ENCODE measurements at places on chromosomes 11 and 22.

DNA sequence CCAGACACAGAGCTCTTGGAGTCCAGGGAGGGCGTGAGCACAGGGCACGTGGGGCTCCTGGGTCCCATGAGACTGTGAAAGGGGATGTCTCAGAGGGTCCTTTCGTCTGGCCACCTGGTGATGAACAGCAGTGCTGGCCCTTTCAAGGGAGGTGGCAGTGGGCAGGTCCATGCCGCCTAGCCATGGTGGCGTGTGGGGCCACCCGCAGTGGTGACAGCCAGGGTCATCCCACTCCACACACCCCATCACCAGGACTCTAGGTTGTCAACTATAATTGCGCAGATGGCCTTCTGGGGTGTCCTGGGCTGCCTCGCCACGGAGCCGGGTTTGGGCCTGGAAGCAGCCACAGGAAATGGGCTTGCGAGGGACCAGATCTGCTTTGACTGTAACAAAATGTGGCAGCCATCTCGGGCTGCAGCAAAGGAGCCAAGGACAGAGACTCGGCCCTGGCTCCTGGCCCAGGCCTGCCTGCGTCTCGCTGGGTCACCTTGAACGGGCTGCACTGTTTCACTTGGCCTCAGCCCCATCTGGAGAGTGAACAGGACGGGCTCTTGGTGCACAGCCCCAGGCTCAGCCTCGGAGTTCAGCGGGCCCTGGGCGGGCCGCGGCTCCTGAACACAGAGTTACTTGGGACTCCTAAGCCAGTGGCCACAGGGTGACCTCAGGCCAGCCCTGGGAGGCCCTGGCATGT, 1350.5 kb downstream of the BRD1 start:
- DNase-seq = no peak

GRCh38 chr22:17931400-17931825, 92.9 kb downstream of the MICAL3 start:
- no peak for DNase-seq

DNA sequence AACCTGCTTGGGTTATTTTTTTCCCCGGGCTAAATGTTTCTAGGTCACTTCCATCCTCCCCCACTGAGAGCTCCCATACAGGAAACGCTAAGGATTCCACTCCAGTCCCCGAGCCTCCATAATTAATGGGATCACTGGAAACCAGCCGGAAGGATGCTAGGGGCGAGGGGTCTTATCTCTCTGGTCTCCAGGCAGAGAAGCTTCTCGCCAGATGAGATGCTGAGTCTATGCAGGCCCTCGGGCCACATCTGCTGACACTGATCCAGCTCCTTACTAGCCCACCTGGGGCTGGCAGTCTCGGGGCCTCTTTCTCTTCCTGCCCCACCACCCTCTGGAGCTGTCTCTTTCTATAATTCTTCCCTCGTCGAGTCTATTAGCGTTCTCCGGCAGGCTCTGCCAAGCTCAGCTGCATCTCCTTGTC, 125.9 kb upstream of the SYT13 start:
- no peak for DNase-seq

DNA sequence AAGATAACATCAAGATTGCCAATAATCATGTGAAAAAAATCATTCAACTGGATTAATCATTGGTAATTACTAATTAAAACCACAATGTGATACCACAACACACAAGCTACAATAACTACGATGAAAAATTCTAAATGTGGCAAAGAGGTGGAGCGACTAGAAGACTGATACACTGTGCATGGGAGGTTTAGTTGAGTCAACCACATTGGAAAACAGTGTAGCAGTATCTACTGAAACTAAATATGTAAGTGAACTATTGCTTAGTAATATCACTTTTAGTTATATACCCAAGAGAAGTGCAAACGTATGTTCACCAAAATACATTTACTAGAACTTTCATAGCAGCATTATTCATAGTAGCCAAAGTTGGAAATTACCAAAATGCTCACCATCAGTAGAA, 359.9 kb downstream of the ETS1 start:
- no peak for DNase-seq

GRCh38 chr11:111407652-111408051, 28.6 kb upstream of the POU2AF1 start:
- DNase-seq = no peak

DNA sequence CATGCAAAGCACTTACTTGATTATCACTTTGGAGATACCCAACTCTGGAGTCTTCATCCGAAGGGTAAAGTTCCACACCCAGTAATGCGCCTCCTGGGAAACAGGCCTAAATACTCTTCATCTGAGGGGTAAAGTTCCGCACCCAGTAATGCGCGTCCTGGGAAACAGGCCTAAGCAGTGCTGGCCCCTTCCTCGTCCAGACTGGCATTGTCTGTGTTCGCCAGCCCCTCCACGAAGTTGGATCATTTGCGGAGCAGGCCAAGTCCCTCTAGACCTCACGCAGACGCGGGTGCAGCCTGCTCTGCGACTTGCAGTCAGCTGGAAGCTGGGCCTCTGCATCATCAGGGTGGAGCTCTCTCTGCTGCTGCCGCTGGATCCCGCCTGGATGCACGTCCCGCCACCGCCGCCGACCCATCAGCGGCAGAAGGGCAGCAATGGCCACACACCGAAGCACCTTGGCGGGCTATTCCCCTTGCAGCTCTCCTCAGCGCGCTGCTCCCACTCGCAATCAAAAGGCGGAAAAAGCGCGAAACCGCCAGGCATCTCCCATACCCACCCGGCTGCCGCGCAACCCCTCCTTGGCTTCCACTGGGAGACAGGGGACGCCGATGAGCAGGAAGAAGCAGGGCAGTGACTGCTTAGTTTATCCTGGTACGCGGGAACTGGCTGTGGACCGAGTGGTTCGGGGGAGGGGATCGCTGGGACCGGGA, 34.1 kb upstream of the GLYATL1 start:
- no peak for DNase-seq

DNA sequence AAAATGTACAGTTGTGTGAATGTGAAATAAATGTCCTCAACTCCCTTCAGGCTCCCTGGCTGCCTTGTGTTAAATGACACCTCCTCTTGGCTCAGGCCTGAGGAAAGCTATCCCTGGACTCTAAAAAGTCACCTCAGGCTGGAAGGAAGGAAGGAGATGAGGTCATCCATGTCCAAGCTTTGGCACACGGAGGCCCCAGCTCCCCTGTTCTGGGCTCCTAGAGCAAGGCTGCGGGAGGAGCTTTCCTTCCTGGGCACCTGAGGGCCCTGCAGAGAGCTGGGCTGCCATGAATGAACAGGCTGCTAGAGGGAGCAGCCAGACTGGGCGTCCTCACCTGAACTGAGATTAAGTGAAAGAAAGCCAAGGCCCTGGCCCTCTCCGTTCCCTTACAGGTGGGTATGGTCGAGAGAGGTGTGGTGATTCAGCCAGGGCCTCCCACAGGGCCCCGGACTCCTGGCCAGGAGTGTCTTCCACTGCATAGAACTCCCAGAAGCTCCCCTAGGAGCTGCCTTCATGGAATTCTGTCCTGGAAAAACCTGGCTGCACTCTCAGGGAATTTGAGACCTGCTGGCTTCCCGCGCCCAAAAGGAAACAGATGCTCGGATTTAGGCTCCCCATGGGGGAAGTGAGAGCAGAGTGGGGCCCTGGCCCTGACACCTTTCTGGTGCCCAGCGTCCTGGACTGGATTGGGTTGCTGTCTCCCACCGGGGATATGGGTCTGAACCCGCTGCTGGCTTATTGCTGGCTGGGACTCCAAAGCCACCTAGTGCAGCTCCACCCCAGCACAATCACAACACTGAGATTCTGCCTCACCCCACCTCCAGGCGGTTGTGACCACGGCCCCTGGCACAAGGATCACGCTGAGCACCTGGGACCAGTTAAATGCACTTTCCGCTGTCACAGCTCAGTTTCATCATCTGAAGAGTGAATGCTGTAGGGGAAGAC, 22.2 kb downstream of the MYBPC3 start:
- DNase-seq = no peak

- peak; percentile 14 for DNase-seq
Observed at GRCh38 chr22:20777420-20778177, 3.7 kb downstream of the SERPIND1 start.

- no peak for DNase-seq
Observed at GRCh38 chr11:46026606-46027293, 94.5 kb downstream of the PHF21A start.

DNA sequence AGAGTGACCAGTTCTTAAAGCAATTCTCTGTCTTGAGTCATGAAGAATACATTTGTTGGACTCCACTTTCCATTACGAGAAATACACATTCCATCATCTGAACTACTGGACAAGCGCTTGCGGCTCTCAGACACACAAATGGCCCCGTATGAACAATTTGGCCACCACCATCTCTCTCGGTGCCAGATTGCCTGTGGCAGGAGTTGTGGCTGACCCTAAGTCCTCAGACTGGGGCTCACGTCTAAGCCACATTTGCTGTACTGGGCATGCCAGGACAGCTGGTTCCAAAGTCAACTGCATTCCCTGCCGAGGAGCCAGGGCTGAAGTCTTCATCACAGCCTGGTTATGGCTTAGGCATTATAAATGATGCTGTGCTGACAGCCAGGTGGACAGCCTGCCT, 227.5 kb downstream of the MIAT start:
- no peak for DNase-seq
